ENCODE measurements at places on chromosomes 1 and 21. TPM values are rescaled to one million over a fixed set of nuclear protein-coding genes. Genes with fewer than 3 reads are reported as not detected.

GRCh38 chr21:42319376-42319775 lies 4.2 kb upstream of the TFF3 start:
- H3K27ac ChIP-seq, result no peak overlapping the region
- peak; percentile 0 for DNase-seq
- no peaks in the 10 kb centered on the region for H3K4me1 ChIP-seq
- no peaks in the 10 kb centered on the region for H3K36me3 ChIP-seq

The ORC1 gene
- 0.26 TPM for total RNA-seq

GRCh38 chr1:78441921-78442320 lies 48.9 kb upstream of the PTGFR start:
- no peaks in the 10 kb centered on the region for H3K27me3 ChIP-seq
- no peaks in the 10 kb centered on the region for H3K36me3 ChIP-seq
- H3K4me1 ChIP-seq, result no peaks in the 10 kb centered on the region
- H3K4me3 ChIP-seq, result no peak overlapping the region
- H3K27ac ChIP-seq, result no peak overlapping the region

The TMEM50B gene
- 116 TPM for total RNA-seq

GRCh38 chr1:178098262-178098661 lies 4.4 kb downstream of the RASAL2 start:
- no peak overlapping the region for H3K4me3 ChIP-seq
- H3K27ac ChIP-seq, result peak overlapping the region; percentile 18
- no peak for DNase-seq
- peaks cover 6% of the 10 kb centered on the region for H3K4me1 ChIP-seq
- no peaks in the 10 kb centered on the region for H3K27me3 ChIP-seq
- H3K36me3 ChIP-seq, result no peaks in the 10 kb centered on the region

The STX12 gene
- total RNA-seq, result 49.7 TPM

The IFNLR1 gene
- total RNA-seq, result 1.3 TPM

- H3K4me3 ChIP-seq, result no peak overlapping the region
- H3K4me1 ChIP-seq, result no peaks in the 10 kb centered on the region
- no peak overlapping the region for H3K27ac ChIP-seq
- no peak for DNase-seq
- no peaks in the 10 kb centered on the region for H3K27me3 ChIP-seq
- no peaks in the 10 kb centered on the region for H3K36me3 ChIP-seq
Measured at GRCh38 chr1:2590233-2591141, 3.9 kb downstream of the PRXL2B start.

DNA sequence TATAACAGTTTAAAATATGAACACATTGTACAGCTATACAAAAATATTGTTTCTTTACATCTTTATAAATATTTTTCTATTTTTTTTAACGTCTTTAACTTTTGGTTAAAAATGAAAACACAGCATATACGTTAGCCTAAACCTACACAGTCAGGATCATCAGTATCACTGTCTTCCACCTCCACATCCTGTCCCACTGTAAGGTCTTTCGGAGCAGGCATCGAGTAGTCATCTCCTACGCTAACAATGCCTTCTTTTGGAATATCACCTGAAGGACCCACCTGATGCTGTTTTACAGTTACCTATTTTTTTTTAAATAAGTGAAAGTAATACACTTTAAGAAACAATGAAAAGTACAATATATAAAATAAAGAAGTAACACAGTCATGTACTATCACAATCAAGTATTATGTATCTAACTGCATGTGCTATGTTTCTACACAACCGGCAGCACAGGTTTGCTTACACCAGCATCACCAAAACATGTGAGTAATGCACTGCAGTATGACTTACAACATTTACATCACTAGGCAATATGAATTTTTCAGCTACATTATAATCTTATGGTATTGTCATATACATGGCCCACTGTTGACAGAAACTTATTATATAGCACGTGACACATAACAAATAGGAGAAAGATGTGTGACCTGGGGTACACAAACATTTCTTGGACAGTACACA lies 254.4 kb downstream of the AKT3 start:
- H3K4me1 ChIP-seq, result no peaks in the 10 kb centered on the region
- no peaks in the 10 kb centered on the region for H3K27me3 ChIP-seq
- no peak for DNase-seq
- H3K27ac ChIP-seq, result no peak overlapping the region
- H3K4me3 ChIP-seq, result no peak overlapping the region
- H3K36me3 ChIP-seq, result no peaks in the 10 kb centered on the region

The FTCD gene
- 4.5 TPM for total RNA-seq

GRCh38 chr1:52122384-52122783 lies 19.5 kb upstream of the ZFYVE9 start:
- H3K36me3 ChIP-seq, result no peaks in the 10 kb centered on the region
- DNase-seq, result no peak
- no peaks in the 10 kb centered on the region for H3K27me3 ChIP-seq
- H3K4me1 ChIP-seq, result no peaks in the 10 kb centered on the region
- H3K27ac ChIP-seq, result no peak overlapping the region

DNA sequence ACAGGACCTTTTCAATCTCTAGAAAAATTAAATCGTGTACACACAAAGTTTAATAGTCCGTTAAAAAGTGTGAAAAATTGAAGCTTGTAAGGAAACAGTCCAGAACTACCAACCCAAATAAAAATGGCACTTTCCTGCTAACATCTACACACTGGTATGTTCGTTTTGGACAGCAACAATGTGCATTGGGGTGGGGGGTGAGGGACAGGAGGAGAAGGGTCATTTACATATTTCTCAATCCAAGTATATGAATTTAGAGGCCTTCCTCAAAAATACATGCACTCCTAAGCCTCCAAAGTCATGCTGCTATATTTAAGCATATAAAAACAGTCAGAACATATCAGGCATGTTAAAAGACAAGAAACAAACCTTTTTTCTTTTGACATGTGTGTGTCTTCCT lies 2.5 kb downstream of the PPP1R15B start:
- no peaks in the 10 kb centered on the region for H3K4me1 ChIP-seq
- no peaks in the 10 kb centered on the region for H3K36me3 ChIP-seq
- H3K4me3 ChIP-seq, result peak overlapping the region; percentile 64
- no peaks in the 10 kb centered on the region for H3K27me3 ChIP-seq
- no peak for DNase-seq
- peak overlapping the region; percentile 96 for H3K27ac ChIP-seq

GRCh38 chr21:34884346-34884929 lies 164.7 kb downstream of the RUNX1 start:
- no peak overlapping the region for H3K4me3 ChIP-seq
- no peaks in the 10 kb centered on the region for H3K36me3 ChIP-seq
- H3K4me1 ChIP-seq, result no peaks in the 10 kb centered on the region
- H3K27me3 ChIP-seq, result peaks cover 5% of the 10 kb centered on the region
